Tongue (tissue), 3 donors: ENCODE measurements at places on chromosomes 5 and 9. TPM values are rescaled to one million over a fixed set of nuclear protein-coding genes. Genes with fewer than 3 reads are reported as not detected.
A peak's percentile ranks its signal among the peaks of the same experiment; 100 is the strongest.

The CFAP77 gene
- not detected for total RNA-seq

GRCh38 chr5:206927-207536 is 10.9 kb downstream of the CCDC127 start:
- DNase-seq, result no peak

DNA sequence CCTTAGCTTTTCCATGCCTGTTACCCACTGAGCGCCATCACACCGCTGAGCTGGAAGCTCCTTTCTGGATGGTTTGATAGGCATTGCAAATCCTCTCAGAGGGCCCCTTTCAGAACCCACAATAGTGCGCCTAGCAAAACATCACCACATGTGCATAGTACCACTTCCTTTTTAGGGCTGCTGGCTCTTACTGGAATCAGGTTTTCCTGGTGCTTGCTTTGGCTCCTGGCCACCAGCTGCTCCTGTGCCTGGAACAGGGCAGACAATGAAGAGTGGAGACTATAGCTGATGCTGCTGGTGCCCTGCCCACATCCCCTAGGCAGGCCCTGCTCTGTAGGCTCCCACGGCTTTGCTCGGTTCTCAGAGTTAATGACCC is 163.6 kb upstream of the SEMA6A start:
- DNase-seq, result no peak

The PLPP7 gene
- 81.3 TPM for total RNA-seq

- no peak for DNase-seq
Observed at GRCh38 chr9:128162215-128163026, 2.4 kb downstream of the BBLN start.

- DNase-seq, result no peak
Observed at GRCh38 chr9:130058887-130059286, 5.2 kb downstream of the GPR107 start.

- peak; percentile 67 for DNase-seq
Observed at GRCh38 chr9:36137392-36138004, 965 bp downstream of the GLIPR2 start.

DNA sequence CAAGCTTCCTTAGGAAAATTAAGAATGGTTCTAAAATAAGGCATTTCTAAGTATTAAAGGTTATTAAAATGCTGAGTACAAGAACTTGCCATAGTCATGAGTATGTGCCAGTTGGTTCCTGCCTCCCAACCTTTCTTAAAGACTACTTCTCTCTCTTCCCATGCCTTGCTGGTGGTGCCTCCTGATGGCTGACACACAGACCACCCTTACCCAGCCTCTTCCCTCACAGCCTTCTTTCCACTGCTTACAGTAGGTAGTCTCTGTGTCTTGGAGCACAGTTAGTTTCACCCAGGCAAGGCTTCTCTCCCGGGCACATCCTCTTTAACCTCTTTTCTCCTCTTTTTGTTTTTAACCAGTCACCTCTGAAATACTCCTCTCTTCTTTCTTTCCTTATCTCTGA is 20.6 kb upstream of the GPR150 start:
- no peak for DNase-seq

GRCh38 chr9:27336126-27336525 is 39.2 kb upstream of the EQTN start:
- no peak for DNase-seq

DNA sequence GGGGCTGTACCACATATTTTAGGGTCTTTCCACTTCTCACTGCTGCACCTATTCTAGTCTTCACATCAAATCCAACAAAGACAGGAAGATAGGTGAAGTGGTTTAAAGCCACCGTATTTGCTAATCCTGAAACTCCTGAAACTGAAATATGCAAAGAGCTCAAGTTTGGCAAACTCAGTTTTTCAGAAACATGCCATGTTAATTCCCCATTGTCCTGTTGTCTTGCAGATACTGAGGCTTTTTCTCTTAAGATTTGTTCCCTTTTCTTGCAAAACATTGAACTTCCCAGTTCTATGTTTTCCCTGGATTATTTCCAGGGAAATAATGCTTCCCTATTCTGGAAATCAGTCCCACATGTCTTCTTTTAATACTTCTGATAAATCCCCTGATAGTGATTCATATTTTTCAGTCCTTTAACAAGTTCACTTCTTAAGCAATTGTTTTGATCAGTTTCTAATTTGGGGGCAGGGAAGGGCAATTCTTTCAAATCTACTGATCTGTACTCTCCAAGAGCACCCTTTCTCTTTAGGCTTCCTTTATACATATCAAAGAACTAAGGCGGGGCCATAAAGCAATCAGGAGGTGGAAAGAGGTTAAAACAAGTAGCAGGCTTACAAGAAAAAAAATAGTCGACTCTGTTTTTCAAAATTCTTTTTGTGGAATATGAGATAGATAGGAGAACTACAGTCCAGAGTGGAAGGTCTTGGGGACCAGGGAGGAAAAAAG is 648.5 kb downstream of the BNC2 start:
- no peak for DNase-seq

GRCh38 chr9:112473986-112474385 is 12.6 kb upstream of the KIAA1958 start:
- no peak for DNase-seq

DNA sequence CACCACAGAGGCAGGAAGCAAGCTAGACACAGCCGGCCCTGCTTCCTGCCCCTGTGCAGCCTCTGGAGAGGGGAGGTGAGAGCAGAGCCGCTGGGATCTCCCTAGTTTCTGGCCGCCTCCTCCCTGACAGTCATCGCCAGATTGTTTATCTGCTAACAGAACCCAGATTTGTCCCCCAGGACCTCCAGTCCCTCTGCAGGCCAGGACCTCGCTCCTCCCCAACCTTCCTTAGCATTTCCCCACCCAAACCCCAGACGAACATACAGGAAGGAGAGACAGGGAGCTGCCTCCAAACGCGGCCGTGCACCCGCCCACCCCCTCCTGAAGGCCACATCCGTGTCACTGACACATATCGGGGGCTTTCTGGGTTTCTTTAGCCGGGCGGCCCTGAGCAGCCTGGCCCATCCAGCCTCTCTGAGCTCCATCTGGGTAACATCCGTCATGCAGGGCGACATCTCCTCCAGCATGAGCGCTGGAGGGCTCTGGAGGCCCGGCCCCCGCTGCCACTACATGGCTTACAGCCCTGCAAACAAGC is 47.5 kb downstream of the DBH start:
- peak; percentile 50 for DNase-seq

The PRR16 gene
- total RNA-seq, result 5.2 TPM

The SLC6A18 gene
- not detected for total RNA-seq

DNA sequence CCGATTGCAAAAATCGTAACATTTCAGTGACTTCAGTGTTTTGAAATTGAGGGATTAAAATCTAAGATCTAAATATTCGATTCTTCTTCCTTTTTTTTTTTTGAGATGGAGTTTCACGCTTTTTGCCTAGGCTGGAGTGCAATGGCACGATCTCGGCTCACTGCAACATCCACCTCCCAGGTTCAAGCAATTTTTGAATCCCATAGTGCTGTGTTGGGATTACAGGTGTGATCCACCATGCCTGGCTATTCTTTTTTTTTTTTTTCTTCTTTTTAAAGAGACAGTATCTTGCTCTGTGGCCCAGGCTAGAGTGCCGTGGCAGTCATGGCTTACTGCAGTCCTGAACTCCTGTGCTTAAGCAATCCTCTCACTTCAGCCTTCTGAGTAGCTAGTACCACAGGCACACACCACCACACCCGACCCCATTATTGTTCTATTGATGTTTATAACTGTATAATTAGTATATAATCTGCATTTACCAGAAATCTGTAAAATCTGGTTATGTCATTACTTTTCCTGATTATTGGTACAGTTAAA is 42.7 kb downstream of the NSD1 start:
- no peak for DNase-seq

- DNase-seq, result no peak
Observed at GRCh38 chr5:171762903-171763302, 22.7 kb upstream of the SMIM23 start.

The SHISAL2B gene
- total RNA-seq, result not detected

The NIM1K gene
- total RNA-seq, result 1.0 TPM

GRCh38 chr9:79080536-79080935 is 491.2 kb upstream of the TLE4 start:
- no peak for DNase-seq

DNA sequence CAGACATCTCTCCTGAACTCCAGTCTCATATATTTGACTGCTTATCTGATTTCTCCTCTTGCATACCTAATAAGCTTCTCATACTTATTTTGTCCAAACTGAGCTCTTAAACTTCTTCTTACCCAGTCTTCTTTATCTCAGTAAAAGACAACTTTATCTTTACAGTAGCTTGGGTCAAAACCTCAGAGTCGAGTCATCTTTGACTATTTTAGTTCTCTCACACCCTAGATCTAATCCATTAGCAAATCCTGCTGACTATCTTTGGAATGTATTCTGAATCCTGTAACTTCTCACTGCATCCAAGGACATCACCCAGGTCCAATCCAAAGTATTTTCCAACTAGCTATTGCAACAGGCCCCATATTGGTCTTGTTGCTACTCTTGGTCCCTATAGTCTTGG is 11.8 kb upstream of the JAK2 start:
- no peak for DNase-seq

- no peak for DNase-seq
Observed at GRCh38 chr5:150065886-150066285, 20.5 kb downstream of the CSF1R start.

The LCN2 gene
- total RNA-seq, result 19.7 TPM

The SPINK4 gene
- total RNA-seq, result not detected

The SH3GL2 gene
- 0.21 TPM for total RNA-seq

DNA sequence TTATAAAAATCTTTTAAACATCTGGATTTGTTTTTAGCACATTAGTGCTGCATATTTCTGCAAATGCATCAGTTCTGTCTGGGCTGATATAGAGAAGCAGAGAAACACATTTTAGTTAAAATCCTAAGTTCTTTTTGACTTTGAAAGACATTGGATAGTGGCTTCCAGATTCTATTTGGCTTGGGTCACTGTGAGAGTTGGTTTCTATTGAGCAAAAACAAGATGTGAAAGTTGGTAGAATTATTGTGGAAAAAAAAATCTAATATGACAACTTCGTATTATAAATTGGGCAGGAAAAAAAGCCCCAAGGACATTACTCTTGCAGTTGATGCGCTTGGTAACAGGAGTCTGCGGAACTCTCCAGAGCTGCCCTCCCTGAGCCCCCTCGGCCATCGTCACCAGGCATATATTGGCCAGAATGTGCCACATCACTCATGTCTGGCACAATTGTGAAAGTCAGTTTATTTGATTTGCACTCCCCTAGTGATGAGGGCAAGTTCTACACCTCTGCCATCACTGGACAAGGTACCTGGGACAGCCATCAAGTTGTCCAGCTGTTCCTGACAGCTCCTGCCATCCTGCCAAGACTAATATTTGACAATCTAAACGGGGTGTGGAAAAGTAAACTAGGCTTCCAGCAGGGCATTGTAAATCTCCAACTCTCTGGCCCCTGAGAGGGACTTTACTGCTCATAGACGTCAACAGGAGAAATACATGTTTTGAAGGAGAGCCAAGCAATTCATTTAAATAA is 334.5 kb downstream of the TENT4A start:
- DNase-seq, result peak; percentile 9

DNA sequence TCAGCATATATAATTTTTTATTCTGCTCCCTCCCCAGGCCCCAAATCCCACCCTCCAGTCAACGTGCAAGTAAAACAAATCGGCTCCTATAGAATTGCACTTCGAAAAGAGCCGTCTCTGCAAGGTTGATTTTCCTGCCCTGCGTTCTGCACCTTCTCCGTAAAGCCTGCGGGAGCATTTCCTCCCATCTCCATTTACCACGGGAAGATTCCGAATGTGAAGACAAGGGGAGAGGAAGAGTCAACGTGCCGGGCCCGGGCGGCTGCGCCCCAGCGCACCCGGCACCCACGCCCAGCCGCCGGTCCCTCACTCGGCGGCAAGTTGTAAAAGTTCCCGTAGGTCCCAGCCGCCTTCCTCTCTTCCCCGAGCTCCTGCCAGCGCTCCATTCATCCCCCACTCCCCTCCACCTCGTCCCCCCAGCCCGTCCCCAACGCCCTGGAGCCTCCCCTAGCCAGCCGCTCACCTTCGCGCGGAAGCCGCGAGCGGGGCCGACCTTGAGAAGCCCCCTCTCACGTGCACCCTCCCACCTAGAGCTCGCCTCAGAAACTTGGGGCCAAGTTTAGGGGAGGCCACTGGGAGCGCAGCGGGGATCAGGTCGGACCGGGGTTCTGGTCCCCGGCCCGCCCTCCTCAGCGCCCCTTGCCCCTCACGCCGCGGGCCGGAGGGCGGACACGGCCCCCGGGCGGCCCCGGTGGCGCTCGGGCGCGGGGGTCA is 431 bp downstream of the BNC2 start:
- peak; percentile 53 for DNase-seq

GRCh38 chr9:136657974-136658848 is 4.5 kb upstream of the EGFL7 start:
- DNase-seq, result no peak

DNA sequence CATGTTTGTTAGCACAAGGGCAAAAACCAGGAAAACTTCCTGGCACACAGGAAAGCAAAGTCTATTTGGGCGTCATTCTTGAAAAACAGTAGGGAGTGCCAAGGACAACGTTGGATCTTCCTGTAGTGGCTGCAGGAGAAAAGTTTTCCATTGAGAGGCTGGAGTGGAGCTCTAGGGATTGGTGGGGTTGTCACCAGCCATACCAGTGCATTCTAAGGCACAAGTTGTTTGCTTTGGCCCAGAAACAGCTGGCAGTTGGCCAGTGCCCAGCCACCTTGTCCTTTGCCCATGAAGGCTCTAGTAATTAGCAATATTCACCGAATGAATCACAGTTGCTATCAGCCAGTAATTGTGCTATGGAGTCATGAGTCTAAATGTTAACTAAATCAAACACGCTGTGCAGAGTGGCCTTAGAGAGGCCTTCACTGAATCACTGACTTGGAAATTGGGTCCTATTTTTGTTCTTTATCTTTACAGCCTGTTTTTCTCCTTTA is 26.4 kb downstream of the TNFSF15 start:
- no peak for DNase-seq

The LPCAT1 gene
- total RNA-seq, result 24.2 TPM

DNA sequence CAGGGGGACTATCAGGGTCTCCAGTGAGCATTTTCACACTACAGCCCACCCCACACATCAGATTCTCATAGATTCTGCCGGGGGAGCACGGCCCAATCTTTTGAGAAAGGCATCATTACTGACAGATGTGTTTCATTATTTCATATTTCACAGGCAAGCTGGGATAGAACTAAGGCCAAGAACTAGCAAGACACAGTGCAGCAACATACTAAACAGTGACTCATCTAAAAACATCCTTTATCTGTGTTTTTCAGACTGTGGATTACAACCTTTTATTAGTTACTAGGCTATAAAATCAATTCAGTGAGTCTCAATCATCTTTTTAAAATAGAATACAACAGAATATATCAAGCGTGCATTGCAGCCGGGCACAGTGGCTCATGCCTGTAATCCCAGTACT is 59.8 kb downstream of the CPLANE1 start:
- DNase-seq, result no peak

- DNase-seq, result no peak
Observed at GRCh38 chr5:149143470-149143869, 2.2 kb downstream of the ABLIM3 start.
